ENCODE measurements at places on chromosomes 11 and 22.

- no peak for DNase-seq
Observed at GRCh38 chr22:17891481-17892167, 117.4 kb upstream of the BID start.

DNA sequence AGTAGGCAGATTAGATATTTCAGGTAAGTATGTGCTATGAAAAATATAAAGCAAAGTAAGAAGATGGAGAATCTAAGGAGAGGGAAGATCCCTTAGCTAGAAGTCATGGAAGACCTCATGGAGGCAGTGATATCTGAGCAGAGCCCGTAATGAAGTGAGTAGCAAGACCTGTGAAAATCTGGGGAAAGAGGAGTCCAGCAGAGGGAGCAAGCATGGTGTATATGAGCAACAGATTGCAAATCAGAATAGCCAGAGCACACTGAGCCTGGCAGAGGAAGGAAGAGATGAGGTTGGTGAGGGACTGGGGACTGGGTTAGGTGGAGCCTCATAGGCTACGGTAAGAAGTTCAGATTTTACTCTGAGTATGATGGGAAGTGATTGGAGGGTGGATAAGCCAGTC lies 9.4 kb downstream of the LHFPL7 start:
- DNase-seq, result no peak

DNA sequence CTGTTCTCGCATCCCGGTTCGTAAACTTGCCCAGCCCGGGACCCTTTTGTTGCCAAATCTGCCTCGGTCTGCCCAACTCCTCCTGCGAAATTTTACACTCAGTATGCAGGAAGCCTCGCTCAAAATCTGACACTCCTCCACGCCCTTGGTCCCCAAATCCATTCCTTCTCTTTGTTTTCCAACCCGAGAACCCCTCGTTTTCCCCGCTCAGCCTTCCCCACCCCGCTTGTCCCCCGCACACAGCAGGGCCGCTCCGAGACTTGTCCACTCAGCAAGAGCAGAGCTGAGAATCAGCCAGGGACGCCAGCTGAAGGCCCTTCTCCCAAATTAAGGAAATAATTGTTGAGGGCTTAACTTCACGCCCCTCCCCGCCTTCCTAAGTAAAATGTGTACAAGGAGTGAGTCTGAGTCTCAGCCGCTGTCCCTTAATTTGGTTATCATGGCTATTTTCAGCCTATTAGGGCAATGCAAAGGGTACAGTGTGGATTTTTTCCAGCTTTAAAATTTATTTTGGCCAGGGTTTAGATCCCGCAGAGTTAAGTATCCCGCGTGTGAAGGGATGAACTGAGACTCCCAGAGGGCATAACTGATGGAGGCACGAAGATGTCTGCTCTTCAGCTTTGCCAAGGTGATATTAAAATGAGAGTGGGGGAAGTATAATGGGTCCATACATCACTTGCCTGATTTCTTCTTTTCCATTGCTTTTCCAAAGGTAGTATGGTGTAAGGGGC lies 581 bp upstream of the FBXO3 start:
- DNase-seq, result no peak

DNA sequence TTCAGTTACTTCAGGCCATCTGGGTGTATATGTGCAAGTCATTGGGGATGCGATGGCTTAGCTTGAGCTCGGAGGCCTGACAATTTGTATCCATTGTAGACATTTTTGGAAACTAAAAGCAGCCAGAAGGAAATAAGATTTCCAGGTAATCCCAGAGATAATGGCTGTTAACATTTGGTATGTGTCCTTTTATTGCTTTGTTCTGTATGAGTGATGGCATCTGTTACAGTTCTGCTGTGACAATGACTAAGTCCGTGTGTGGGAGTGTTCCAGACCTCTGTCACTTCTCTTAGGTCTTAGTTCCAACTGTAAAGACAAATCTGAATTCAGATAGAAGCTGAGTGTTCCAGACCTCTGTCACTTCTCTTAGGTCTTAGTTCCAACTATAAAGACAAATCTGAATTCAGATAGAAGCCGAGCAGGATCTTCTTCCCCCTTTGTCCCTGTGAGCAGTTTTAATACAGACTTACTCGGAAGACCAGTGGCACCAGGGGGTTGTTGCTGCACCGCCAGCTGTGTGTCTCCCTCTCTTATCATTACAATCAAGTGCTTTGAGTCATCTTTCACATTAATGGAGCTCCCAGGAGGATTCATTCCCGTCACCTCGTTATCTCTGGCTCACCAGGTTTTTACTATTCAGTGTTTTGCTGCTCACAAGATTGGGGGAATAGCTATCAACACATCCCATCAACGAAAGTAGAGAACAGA lies 190.9 kb upstream of the SORL1-AS1 start:
- DNase-seq, result no peak

DNA sequence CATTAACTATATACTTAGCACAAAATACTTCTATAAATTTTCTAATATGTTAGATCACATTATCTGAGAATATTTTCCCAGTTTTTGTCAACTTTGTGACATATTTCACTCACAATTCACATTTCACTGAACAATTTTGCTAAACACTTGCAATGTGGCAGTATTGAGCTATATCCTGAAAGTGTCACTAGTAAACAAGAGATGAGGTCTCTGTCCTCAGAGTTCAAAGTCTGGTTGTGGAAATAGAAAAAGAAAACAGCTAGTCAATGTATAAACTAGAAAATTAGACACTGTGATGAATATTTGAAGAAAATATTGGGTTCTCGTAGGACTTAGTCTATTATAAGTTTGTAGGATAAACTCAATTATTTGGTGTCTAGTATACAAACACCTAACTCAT lies 87.4 kb upstream of the CHORDC1 start:
- no peak for DNase-seq

- no peak for DNase-seq
Observed at GRCh38 chr22:39927544-39927943, 26.7 kb downstream of the GRAP2 start.

GRCh38 chr11:42315846-42316245 lies 856.4 kb upstream of the LRRC4C start:
- no peak for DNase-seq
